ENCODE measurements at places on chromosomes 6 and 20. TPM values are rescaled to one million over a fixed set of nuclear protein-coding genes. Genes with fewer than 3 reads are reported as not detected.

DNA sequence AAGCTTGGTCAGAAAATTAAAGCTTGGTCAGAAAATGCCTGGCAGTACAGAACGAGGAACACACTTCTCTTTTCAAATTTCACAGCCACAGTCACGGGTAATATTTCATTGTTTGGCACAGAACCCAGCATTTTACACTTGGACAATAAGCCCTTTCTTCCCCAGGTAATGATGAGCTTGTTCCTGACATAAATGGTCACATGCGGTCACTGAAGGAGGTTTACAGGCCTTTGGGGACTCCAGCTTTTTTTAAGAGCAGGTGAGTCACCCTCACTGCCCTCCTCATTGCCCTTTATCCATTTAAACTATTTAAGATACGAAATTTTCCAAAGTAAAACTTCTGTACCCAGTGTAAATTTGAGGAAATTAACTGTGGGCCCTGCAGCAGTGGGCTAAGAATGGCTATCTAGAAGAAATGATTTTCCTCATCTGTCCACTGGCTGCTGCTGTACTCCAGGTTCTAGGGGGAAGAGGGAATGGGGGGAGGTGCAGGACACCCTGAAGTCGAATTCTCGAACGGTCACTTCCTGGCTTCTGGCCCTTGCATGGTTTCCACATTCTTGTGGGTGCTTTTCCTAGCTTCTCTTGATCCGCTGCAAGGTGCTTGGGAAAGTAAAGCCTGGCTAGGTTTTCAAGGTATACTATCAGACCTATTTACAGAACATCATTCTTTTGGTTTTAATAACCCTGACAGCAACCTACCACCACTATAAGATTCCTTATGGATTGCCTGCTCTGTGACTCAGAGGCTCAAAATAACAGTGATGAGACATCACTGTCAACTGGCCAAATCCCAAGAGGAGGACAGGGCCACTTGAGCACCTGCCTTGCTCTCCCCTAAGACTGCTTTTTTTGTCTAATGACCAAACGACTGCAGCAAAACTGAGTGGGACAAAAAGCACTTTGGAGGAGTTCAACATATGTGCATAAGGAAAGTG, 75.8 kb downstream of the PREP start:
- H3K27me3 ChIP-seq, result no peaks in the 10 kb centered on the region
- H3K27ac ChIP-seq, result no peak overlapping the region
- peaks cover 27% of the 10 kb centered on the region for H3K36me3 ChIP-seq
- no peak for DNase-seq
- no peaks in the 10 kb centered on the region for H3K4me1 ChIP-seq
- no peak overlapping the region for H3K4me3 ChIP-seq

Gene RBBP8NL
- not detected for total RNA-seq

DNA sequence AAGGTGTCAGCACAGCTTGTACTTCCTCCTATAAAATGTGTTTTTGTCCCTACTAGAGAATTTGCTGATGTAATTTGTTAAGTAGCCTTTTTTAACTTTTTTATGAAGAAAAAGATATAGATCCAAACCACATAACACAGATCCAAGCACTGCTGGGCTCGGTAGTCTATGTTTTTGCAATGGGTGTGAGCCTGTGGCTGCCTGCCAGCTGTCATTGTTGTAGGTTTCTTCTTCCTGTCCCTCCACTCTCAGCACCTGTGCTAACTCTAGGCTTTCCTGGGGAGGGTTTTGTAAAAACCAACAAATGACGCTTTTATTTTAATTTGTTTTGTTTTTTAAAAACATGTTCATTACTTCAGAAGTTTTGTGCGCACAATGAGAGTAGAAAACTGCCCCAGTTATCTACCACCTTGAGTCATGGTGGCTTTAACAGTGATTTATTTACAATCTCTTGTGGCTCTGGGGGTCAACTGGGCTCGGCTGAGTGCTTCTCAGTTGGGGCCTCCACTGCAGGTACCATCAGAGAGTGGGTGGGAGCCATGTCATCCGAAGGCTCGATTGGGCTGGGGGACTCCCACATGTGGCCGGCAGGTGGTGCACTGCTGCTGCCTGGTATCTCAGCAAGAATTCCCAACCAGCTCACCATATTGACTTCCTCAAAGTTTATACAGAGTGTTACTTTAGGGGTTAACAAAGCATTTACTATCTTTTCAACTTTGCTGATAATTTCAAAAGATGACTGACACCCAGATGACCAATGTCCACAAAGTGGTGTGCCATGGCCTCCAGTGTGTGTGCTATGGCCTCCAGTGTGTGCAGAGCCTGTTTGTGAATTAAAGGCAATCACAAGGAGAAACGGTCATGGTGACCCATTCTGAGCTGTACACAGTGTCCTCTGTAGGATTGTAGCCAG, 3.0 kb upstream of the CCR6 start:
- no peak overlapping the region for H3K4me3 ChIP-seq
- H3K27ac ChIP-seq, result no peak overlapping the region
- no peak for DNase-seq
- H3K4me1 ChIP-seq, result peaks cover 18% of the 10 kb centered on the region

GRCh38 chr20:63976980-63977738, 2.3 kb downstream of the SAMD10 start:
- H3K4me1 ChIP-seq, result peaks cover 48% of the 10 kb centered on the region
- H3K27me3 ChIP-seq, result no peaks in the 10 kb centered on the region
- peak overlapping the region; percentile 85 for H3K27ac ChIP-seq
- peaks cover 19% of the 10 kb centered on the region for H3K36me3 ChIP-seq
- peak overlapping the region; percentile 80 for H3K4me3 ChIP-seq

DNA sequence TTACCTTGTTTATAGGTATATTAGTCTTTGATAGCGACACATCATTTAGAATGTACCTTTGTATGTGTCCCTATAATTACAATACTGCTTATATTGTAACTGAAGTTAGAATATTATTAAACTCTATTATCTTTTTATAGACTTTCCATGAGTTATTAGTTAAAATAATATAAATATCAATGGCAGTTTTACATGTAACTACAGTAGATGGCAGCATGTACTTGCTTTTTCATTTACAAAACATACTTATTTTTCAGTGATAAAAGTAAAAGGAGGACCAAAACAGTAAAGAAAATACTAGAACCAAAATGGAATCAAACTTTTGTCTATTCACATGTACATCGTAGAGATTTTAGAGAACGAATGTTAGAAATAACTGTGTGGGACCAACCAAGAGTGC, 364.3 kb downstream of the RIMS1 start:
- H3K4me1 ChIP-seq, result no peaks in the 10 kb centered on the region
- H3K27ac ChIP-seq, result no peak overlapping the region

Gene FAM83C
- total RNA-seq, result not detected

Data from activated naive CD8-positive, alpha-beta T cell treated with anti-CD3 and anti-CD28 coated beads for 36 hours (primary cell).